ENCODE measurements at places on chromosomes 1 and 21. TPM values are rescaled to one million over a fixed set of nuclear protein-coding genes. Genes with fewer than 3 reads are reported as not detected.
A peak's percentile ranks its signal among the peaks of the same experiment; 100 is the strongest.

DNA sequence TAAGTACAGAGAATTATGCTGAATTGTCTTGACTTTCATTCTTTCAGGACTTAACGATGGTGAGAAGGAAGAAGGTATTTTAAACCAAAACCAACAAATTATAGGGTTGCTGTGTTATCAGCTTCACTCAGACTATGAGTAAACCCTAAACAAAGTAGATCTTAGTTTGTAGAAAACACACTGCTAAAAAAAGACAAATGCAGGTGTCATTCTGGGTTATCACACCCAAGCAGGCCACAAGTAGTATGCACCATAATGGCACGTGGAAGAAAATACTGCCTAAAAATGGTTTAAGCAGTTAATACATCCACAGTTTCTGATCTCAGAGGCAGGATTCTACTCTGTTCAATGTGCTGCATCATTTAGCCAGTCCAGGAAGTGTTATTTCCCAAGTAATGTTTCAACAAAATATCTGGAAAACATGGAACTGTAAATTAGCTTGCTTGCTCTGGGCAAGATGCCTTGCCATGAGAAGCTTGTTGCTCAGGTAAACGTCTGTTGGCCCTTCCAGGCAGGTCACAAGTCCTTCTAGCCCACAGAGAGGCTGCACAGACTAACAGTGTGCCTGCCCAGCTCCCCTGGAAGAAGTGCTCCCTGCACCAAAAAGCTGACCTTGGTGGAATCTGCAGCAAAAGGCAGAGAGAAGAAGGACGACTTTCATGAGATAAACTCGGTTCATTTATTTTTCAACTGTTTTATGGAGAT is 4.1 kb downstream of the DIPK1A start:
- H3K36me3 ChIP-seq: no peaks in the 10 kb centered on the region
- H3K4me1 ChIP-seq: peaks cover 33% of the 10 kb centered on the region
- no peak for DNase-seq
- no peak overlapping the region for H3K4me3 ChIP-seq
- H3K27ac ChIP-seq: peak overlapping the region; percentile 46

GRCh38 chr1:228354390-228355320 is 52.0 kb downstream of the TRIM11 start:
- DNase-seq: no peak
- no peaks in the 10 kb centered on the region for H3K27me3 ChIP-seq

DNA sequence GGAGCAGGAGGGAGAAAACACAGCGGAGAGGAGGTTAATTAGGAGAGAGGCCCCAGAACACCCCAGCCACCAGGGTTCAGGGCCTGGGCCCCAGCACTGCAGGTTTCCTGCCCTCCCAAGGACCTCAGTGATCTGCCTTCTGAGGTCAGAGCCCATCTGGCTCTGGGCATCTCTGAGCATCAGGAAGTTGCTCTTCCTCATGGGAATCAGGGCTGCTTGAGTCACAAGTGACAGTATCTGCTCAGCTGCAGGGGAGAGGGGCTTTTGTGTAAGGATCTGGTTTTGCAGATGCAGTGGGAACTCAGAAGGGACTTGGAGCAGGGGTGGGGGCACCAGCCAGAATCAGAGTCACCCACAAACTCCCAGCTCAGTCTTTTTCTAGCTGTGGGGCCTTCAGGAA is 472.1 kb downstream of the PTPRU start:
- no peaks in the 10 kb centered on the region for H3K4me1 ChIP-seq
- no peaks in the 10 kb centered on the region for H3K36me3 ChIP-seq
- H3K27me3 ChIP-seq: peaks cover 24% of the 10 kb centered on the region
- DNase-seq: no peak
- peak overlapping the region; percentile 82 for H3K27ac ChIP-seq
- no peak overlapping the region for H3K4me3 ChIP-seq

MACO1 gene
- 27.0 TPM for total RNA-seq
